ENCODE measurements at places on chromosomes 13 and 19.

DNA sequence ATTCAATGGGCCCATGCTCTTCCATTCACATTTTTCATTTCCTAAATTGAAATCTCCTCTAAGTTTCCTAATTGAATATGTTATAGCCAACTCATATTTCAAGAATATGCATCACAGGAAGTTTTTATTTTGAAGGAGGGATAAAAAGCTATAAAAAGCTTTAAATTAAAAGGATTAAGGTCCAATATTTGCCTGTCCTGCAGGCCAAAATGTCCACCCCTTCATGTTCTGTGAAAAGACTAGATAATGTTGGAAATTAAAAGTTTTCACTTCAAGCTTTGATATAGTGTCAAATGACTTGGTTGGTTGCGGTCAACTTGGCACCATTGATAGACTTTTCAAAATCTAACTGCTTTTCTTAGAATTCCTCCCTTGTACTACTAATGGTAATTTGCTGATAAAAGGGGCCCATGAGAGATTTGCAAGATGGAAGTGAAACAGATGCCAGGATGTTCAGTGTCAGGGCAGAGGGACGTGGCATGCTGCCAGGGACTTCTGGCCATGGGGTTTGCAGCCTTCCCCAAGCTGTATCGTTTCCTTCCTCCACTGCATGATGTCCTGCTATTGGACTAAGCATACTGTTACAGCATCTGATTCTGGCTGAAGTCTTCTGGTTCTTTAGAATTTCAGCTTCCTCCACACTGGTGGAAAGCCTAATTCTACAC lies 547.3 kb upstream of the MIR17HG start:
- no peak for DNase-seq

DNA sequence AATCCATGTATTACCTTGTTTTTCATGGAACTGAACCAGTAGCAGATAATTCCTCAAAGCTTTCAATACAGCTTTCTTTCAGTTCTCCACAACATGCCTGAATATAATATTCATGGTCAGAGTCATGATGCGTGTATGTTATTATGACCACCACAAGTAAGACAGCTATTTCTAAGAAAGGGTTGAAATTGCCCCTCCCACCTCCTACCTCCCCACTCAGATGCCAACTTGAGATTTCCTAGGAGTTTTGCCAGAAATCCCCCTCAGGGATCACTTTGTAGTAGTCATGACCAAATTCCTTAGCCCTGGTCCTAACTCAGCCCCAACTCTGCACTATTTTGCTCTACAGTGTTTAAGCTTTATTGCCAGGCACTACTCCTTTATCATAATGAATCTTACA lies 69.9 kb upstream of the RAP2A start:
- no peak for DNase-seq

GRCh38 chr13:39039041-39039440 lies 785 bp downstream of the NHLRC3 start:
- DNase-seq = no peak

- no peak for DNase-seq
These were observed 342.6 kb downstream of the MTUS2 start for GRCh38 chr13:29162638-29163235.

DNA sequence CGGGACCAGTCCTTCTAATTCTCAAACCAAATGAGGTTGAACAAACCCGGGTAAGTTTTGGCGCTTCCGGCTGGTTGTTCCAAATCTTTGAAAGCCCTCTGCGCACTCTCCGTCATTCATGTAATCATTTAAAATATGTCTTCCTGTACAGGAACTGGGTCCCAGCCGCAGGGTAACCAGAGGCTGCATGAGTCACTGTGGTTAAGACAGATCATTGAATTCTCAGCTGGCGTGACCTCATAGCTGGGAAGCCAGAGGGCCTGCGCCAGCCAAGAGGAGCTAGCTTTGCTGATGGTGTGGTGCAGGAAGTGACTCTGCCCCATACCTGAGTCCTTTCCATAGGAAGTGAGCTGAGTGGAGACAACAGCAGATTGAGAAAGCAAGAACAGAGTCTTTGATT lies 135.2 kb downstream of the TSHZ3 start:
- no peak for DNase-seq

DNA sequence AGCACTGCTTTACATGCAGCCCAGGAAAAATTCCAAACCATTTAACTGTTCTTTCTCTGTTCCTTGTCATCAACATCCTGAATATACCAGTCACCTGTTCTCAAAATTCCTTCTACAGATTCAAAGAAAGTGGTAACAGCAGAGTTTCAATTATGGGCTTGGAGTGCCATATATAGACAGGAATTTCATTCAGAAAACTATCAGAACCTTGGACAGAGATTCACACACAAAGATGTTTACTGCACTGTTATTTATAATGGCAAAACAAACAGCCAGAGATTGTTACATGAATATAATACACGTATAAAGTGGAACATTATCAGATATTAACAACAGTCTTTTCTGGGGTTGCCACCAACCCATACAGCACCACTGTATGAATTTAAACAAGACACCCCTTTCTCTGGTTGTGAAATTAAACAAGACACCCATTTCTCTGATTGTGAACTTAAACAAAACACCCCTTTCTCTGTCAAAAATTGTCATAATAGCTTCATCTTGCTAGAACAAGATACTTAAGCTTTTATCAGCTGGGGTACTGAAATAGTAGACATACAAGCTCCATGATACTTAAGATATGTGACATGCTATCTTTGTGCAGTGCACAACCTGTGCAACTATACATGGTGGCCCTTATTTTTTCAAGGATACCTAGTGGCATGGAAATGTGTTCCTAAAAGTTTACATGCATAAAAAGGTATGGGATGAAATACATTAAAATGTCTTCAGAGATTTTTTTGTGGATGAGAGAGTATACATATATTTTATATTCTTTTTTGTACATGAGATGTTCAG lies 12.6 kb downstream of the CACNA1A start:
- DNase-seq = no peak

DNA sequence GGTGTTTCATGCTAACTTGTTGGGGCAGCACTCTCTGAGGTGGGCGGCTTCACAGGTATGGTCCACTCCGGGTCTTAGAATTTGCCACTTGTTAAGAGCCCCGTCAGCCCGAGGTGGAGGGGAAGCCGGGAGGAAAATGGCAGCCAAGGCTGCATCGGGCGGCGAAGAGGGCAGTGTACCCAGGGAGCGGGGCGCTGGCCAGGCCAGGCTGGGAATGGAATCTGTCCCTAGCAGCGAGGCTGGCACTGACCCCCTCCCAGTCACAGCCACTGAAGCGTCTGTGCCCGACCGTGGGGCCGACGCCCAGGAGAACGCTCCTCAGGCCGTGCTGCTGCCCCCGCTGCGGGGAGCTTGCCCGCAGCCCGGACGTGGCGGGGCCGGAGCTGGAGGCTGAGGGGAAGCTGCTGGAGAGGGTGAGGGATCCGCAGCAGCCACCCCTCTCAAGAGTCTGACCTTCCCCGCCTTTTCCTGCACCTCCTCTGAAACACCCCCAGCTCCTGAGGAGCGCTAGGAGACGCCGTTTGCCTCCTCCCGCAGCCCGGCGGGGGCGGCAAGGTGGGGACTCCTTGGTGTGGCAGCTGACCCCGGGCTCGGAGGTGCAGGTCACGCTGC lies 313.8 kb upstream of the SPRY2 start:
- peak; percentile 16 for DNase-seq

- DNase-seq = peak; percentile 88
These were observed 729 bp upstream of the ARID3A start for GRCh38 chr19:925087-925525.

- peak; percentile 50 for DNase-seq
These were observed 23.1 kb upstream of the CDC16 start for GRCh38 chr13:114211446-114212157.

DNA sequence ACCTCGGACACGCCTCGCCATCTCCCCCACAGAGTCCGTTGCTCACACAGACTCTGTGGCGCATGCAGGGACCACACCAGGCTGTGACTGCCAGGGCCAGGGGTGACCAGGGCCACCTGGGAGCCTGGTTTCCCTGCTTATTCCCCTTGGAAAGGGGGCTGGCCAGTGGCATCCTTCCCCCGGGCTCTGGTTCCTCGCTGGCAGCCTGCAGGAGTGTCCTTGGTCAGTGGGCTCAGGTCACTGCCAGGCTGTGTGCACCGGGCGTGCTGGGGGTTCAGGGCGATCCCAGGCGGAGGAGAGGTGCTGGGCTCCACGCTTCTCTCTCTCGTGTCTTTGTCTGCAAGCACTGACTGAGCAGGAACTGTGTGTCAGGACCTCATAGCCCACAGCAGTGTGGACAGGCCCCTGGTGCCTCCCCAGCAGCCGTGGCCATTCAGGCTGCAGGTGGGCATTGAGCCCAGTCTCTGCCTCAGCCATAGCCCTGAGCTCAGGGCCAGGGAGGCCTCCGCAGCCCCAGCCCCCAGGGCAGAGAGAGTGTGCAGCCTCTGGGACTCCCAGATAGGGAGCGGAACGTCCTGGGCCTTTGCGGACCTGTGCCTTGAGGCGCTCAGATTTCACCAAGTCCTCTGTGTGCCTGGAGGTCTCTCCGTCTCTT lies 6.5 kb downstream of the PIAS4 start:
- DNase-seq = no peak

DNA sequence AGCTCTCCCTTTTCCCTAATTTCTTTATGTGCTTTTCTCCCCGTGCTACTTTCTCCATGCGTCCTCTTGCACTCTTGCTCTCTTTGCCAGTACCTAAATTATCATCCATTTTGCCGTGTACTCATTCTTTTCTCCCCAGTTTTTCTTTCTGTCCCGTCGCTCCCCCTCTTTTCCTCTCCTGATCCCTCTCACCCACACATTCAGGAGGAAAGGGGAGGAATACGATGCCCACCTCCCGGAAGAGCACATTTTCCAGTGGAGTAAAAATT lies 821 bp downstream of the ZNF616 start:
- no peak for DNase-seq

- peak; percentile 71 for DNase-seq
These were observed 1.6 kb upstream of the BEST2 start for GRCh38 chr19:12749938-12750521.

DNA sequence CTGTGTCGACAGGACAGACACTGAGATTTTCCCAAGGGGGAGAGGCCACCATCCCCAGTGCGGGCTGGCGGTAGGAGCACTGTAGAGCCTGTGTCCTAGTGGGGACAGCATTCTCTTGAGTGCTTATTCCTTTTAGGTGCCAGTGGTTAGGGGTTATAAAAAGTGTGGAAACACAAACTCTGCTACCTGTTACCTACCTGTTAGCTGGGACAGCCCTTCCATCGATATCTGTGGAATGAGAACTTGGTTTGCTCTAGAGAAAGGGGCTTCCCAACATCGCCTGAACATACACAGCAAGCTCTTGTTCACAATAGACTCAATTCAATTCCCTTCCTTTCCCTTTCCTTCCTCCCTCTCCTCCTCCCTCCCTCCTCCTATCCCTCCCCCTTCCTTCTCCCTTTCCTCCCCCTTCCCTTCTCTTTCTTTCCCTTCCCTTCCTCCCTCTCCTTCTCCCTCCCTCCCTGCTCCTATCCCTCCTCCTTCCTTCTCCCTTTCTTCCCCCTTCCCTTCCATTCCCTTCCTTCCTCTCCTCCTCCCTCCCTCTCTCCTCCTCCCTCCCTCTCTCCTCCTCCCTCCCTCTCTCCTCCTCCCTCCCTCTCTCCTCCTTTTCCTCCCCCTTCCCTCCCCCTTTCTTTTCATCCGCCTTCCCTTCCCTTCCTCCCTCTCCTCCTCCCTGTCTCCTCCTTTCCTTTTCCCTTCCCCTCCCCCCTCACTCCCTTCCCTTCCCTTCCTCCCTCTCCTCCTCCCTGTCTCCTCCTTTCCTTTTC lies 188.5 kb downstream of the URI1 start:
- no peak for DNase-seq

- DNase-seq = no peak
These were observed 151.1 kb downstream of the KATNAL1 start for GRCh38 chr13:30156270-30156669.

DNA sequence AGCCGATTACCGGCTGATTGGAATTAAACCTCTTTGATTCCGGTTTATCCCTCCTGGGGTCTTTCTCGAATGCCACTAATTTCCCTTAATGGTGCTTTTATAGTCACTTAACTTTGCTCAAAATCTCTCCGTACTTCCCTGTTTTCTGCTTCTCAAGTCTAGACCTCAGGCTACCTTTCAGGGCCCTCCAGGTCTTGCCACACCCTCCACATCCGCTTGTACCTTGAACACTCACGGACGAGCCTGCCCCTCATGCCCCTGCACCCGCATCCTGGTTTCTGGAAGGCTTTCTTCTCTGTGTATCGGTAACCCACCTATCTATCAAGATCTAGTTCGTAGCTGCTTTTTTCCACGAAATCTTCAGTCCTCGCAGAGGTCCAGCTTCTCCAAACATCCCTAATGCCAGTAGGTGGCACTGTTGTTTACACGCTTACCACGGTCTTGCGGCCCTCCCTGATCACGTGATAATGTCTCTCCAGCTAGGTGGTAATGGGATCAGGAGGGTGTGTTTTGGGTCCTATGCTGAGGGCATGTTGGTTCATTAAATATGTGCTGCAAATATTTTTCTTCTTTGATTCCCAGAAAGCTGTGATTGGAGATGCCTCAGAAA lies 13.8 kb downstream of the ATP12A start:
- DNase-seq = peak; percentile 92

GRCh38 chr13:90846936-90847335 lies 500.6 kb upstream of the MIR17HG start:
- no peak for DNase-seq

DNA sequence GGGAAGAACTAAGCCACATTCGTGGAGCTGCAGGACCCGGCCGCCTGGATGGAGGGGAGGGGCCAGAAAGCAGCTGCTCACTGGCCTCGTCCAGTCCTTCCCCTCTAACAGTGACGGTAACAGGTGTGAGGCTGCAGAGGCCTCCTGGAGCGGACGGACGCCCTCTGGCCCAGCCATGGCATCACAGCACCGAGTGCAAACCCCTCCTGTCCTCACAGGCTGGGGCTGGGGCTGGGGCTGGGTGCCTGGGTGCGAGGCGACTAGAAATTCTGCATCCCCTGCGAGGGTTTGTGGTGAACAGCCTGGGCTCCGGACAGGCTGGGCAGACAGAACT lies 3.6 kb downstream of the MICOS13 start:
- DNase-seq = peak; percentile 64

- peak; percentile 60 for DNase-seq
These were observed 57.6 kb upstream of the ZNF507 start for GRCh38 chr19:32287811-32288227.

- peak; percentile 53 for DNase-seq
These were observed 36.8 kb downstream of the N4BP2L1 start for GRCh38 chr13:32391101-32391619.

- DNase-seq = peak; percentile 95
These were observed 10.7 kb downstream of the CCDC124 start for GRCh38 chr19:17943274-17944221.

DNA sequence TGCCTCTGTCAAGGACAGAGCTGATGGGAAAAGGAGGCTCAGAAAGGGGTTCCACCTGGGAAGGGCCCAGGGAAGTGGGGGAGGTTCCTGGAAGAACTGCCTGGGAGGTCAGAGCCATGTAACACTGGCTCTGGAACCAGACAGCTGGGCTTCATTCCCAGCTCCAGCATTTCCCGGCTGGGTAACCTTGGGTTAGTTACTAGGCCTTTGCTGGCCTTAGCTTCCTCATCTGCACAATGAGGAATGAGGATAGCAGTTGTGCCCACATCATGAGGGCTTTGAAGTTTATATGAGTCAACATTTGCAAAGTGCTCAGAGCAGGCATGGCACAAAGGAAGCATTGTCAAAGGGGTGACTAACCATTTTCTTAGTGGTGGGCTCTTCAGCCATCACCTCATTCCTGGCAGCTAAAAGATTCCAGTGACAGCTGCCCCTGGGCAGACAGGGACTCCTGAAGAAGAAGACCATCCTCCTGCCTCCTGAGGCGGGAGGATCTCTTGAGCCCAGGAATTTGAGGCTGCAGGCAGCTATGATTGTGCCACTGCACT lies 1.7 kb upstream of the DNAJB1 start:
- no peak for DNase-seq
